ENCODE measurements at places on chromosomes 13 and 19. TPM values are rescaled to one million over a fixed set of nuclear protein-coding genes. Genes with fewer than 3 reads are reported as not detected.
A peak's percentile ranks its signal among the peaks of the same experiment; 100 is the strongest.

DPP9 gene
- 75.8 TPM for total RNA-seq

HRC gene
- 2.2 TPM for total RNA-seq

DNA sequence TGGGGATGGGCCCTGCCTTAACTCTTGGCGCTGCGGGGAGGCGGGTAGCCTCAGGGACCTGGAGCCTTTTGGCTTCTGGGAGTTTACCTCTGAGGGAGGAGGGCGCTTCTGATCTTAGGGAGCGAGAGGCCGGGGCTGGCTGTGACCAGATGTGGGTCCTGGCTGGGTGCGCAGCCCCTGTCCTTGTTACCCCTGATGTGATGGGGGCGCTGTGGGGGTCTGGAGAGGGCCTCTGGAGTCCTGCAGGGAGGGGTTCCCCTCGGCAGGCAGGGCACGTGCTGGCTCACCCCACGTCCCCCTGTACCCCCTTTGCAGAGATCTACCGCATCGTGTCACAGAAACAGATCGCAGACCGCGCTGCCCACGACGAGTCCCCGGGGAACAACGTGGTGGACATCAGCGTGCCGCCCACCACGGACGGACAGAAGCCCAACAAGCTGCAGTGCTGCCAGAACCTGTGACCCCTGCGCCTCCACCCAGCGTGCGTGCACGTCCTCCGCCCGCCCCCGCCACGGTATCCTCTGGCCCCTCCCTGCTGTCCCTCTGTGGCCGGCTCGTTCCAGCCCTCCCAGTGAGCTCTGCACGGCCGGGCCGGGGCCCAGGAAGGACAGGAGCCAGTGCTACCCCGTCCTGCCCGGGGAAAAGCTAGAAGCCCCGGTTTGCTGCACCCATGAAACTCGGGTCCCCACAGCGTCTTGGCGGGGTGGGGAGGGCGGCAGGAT, 9.8 kb upstream of the MARCHF2 start:
- no peak for DNase-seq
- H3K4me3 ChIP-seq, result no peak overlapping the region
- no peak overlapping the region for H3K27ac ChIP-seq
- H3K4me1 ChIP-seq, result no peaks in the 10 kb centered on the region
- H3K36me3 ChIP-seq, result peaks cover 62% of the 10 kb centered on the region

DNA sequence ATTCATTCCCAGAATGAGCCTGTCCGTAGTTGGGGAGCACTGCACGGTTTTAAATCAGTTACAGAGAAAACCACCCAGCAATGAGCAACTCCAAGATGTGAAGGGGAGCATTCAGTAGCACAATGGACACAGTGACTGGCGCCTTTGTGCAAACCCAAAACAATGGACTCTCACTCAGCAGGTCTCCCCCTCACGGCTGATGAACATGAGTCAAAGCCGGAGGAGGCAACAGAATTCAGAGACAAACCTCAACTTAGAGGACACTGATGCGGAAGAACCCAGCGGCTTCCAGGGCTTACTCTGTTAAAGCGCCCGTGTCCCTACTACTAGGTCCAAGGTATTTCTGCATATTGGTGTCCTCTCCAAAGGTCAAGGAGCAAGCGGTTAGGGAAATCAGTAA, 17.7 kb downstream of the PLEKHF1 start:
- H3K4me3 ChIP-seq, result no peak overlapping the region
- peaks cover 30% of the 10 kb centered on the region for H3K4me1 ChIP-seq
- no peaks in the 10 kb centered on the region for H3K27me3 ChIP-seq
- H3K36me3 ChIP-seq, result no peaks in the 10 kb centered on the region

GRCh38 chr19:54415901-54416673, 823 bp downstream of the TTYH1 start:
- H3K4me1 ChIP-seq, result no peaks in the 10 kb centered on the region
- no peaks in the 10 kb centered on the region for H3K36me3 ChIP-seq
- peaks cover 74% of the 10 kb centered on the region for H3K27me3 ChIP-seq
- no peak overlapping the region for H3K27ac ChIP-seq
- DNase-seq, result no peak

- H3K4me1 ChIP-seq, result peaks cover 17% of the 10 kb centered on the region
- no peaks in the 10 kb centered on the region for H3K27me3 ChIP-seq
- H3K27ac ChIP-seq, result peak overlapping the region; percentile 90
- H3K4me3 ChIP-seq, result peak overlapping the region; percentile 90
- H3K36me3 ChIP-seq, result no peaks in the 10 kb centered on the region
- no peak for DNase-seq
Measured at GRCh38 chr13:45120967-45121831, 889 bp downstream of the GTF2F2 start.

- no peak for DNase-seq
- no peak overlapping the region for H3K27ac ChIP-seq
- H3K36me3 ChIP-seq, result no peaks in the 10 kb centered on the region
- no peaks in the 10 kb centered on the region for H3K4me1 ChIP-seq
Measured at GRCh38 chr13:51858433-51859247, 3.1 kb upstream of the CCDC70 start.

- H3K4me1 ChIP-seq, result no peaks in the 10 kb centered on the region
- H3K36me3 ChIP-seq, result no peaks in the 10 kb centered on the region
- DNase-seq, result no peak
- H3K4me3 ChIP-seq, result no peak overlapping the region
- H3K27ac ChIP-seq, result no peak overlapping the region
- peaks cover 14% of the 10 kb centered on the region for H3K27me3 ChIP-seq
Measured at GRCh38 chr19:15015946-15016542, 33.2 kb upstream of the CASP14 start.

GRCh38 chr19:19628501-19629134, 598 bp upstream of the LPAR2 start:
- peak overlapping the region; percentile 36 for H3K27ac ChIP-seq
- peak overlapping the region; percentile 58 for H3K4me3 ChIP-seq
- DNase-seq, result peak; percentile 82
- H3K4me1 ChIP-seq, result no peaks in the 10 kb centered on the region
- peaks cover 7% of the 10 kb centered on the region for H3K36me3 ChIP-seq

GRCh38 chr13:50340551-50341287, 325.5 kb downstream of the KCNRG start:
- no peak overlapping the region for H3K4me3 ChIP-seq
- no peak for DNase-seq
- no peaks in the 10 kb centered on the region for H3K36me3 ChIP-seq
- no peaks in the 10 kb centered on the region for H3K4me1 ChIP-seq
- H3K27me3 ChIP-seq, result no peaks in the 10 kb centered on the region
- H3K27ac ChIP-seq, result no peak overlapping the region

DNA sequence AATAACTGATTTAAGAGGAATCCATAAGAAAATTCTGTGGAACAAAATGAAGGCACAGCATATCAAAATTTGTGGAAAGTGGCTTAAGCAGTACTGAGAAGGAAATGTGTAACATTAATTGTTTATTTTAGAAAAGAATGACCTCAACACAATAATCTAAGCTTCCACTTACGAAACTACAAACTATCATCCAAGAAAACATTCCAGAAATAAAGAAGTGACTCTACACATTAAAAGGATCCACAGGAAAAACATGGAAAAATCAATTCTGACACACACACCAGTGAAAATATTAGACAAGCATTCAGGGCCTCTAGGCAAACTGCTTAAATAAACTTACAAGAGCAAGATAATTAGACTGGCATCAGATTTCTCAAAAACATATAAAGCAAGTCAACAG, 14.0 kb downstream of the EXOSC8 start:
- no peaks in the 10 kb centered on the region for H3K27me3 ChIP-seq
- H3K4me1 ChIP-seq, result no peaks in the 10 kb centered on the region
- peaks cover 91% of the 10 kb centered on the region for H3K36me3 ChIP-seq
- H3K27ac ChIP-seq, result no peak overlapping the region
- no peak overlapping the region for H3K4me3 ChIP-seq

PDX1 gene
- total RNA-seq, result not detected

DNA sequence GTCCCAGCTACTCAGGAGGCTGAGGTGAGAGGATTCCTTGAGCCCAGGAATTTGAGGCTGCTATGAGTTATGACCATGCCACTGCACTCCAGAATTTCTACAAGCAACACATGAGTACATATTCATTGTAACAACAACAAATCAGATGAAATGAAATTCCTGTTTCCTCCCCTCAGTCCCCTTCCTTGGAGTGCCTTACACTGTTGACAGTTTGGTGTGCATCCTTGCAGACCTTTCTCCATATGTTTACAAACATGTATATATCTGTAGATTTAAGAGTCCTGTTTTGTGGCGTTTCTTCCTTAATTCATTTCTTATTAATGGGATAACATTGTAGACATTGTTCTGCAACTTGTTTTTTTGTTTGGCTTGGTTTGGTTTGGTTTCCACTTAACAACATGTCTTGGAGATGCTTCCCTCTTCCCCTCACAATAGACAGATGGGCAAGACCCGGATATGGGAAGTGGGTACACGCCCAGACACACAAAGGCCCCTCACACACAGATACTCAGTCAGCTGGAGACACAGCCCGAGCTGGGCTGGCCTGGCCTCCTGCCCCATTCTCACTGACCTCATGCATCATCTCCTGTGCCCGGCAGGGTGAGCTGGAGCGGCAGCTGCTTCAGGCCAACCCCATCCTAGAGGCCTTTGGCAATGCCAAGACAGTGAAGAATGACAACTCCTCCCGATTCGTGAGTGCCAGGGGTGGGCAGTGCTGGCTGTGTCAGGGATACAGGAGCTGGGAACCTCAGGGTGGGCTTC, 21.7 kb downstream of the MYH14 start:
- no peaks in the 10 kb centered on the region for H3K4me1 ChIP-seq
- H3K36me3 ChIP-seq, result no peaks in the 10 kb centered on the region
- no peak overlapping the region for H3K27ac ChIP-seq
- H3K4me3 ChIP-seq, result no peak overlapping the region

IGFL1 gene
- not detected for total RNA-seq

GRCh38 chr13:98370806-98371515, 193.9 kb upstream of the RNF113B start:
- no peaks in the 10 kb centered on the region for H3K4me1 ChIP-seq
- no peak for DNase-seq

GRCh38 chr19:29674374-29675119, 9.3 kb downstream of the PLEKHF1 start:
- no peak overlapping the region for H3K27ac ChIP-seq
- peak; percentile 60 for DNase-seq
- H3K4me1 ChIP-seq, result peaks cover 60% of the 10 kb centered on the region
- H3K4me3 ChIP-seq, result no peak overlapping the region

LPAR2 gene
- total RNA-seq, result 23.5 TPM

Measured in upper lobe of right lung (tissue), 1 donor.